ENCODE measurements at places on chromosomes 2 and 18.

DNA sequence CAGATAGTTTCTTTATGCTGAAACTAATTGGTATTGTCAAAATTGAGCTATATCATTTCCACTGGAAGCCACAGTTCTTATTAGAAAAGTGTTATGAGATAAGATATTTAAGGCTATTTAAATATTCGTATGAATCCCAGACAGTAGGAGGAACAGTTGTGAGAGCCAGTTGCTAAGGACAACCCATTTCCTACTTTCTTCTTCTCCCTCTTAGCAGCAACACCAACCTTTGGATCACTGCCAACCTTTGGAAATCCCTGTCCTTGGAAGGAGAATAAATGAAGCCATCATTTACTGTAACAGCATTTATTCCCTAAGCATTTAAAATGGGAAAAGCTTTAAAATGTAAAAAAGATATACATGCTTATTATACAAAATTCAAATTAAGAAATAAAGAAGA is 85.8 kb downstream of the PLCL1 start:
- no peak for DNase-seq

- DNase-seq: no peak
Measured at GRCh38 chr2:238165288-238165921, 6.6 kb downstream of the ERFE start.

- no peak for DNase-seq
Measured at GRCh38 chr2:181306785-181307184, 150.4 kb upstream of the ITGA4 start.

DNA sequence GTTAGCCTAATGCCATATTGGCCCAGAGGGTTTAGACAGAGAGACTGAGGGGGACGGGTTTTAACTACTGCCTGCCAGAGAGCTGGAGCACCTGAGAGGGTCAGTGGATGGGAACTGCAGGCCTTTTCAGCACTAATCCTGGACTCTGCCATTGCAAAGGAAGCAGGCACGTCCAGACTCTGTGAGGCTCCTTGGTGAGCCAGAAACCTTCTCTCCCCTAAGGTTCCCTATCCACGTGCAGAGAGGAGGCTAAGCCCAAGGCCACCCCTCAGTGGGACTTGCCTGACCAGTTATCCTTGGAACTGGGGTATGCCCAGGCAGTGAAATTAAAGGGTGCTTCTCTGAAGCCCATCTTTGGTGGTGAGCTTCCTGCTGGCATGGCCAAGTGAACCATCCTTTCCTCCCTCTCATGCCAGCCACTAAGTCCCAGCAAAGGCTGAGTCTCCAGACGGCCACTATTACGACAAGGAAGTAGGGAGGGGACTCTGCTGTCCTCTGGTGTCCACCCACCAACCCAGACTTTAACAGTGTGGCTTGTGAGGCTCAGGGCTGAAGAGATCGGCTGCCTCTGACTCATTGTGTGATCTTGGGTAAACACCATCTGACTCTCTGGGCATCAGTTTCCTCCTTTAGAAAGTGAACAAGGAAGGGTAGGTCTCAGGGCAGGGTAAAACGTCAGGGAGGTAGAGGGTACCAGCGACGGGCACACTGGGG is 3.9 kb upstream of the MLPH start:
- DNase-seq: no peak

- no peak for DNase-seq
Measured at GRCh38 chr2:37568565-37568964, 102.9 kb downstream of the CDC42EP3 start.

DNA sequence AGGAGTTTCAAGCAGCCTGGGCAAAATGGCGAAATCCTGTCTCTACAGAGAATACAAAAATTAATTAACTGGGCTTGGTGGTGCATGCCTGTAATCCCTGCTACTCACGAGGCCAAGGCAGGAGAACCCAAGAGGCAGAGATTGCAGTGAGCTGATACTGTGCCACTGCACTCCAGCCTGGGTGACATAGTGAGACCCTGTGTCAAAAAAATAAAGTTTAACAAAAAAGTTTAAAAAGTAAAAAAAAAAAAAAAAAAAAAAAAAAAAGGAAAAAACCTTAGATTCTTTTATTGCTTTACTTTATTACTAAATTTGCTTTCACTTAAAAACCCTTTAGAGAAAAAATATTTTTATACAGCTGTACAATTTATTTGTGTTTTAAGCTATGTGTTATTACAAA is 10.7 kb downstream of the CREB1 start:
- no peak for DNase-seq

DNA sequence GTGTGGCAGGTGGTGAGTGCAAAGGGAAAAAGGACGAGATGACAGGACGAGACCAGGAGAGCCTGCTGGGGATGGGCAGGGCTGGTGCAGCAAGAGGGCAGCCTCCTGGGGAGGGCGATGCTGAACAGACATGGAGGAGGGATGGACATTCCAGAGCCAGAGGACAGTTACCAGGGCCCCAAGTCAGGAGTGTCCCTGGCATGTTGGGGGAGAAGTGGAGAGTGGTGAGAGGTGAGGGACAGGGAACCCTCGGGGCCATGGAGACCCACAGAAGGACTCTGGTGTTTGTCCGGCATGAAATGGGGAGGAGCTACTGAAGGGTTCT is 19.0 kb downstream of the MTERF4 start:
- no peak for DNase-seq

DNA sequence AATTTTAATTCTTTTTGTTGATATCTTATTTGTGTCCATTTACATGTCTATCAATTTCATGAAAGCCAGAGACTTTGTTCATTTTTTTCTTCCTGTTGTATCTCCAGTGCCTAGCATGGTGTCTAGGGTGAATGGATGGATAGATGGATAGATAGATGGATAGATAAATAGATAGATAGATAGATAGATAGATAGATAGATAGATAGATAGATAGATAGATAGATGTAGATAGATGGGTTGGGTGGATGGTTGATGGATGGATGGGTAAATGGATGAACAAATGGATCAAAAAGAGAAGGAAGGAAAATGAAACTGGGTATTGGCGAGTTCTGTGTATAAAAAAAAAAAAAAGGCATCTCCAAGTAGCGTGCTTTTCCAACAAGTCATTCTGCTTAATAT is 120.5 kb downstream of the FAM124B start:
- no peak for DNase-seq

GRCh38 chr2:46495231-46496030 is 16.1 kb downstream of the TMEM247 start:
- no peak for DNase-seq

- DNase-seq: no peak
Measured at GRCh38 chr2:235097196-235097595, 145.4 kb downstream of the SH3BP4 start.

GRCh38 chr2:73368781-73369180 is 16.9 kb upstream of the ALMS1 start:
- DNase-seq: no peak

- DNase-seq: no peak
Measured at GRCh38 chr2:213545481-213545880, 261.2 kb downstream of the SPAG16 start.

- DNase-seq: no peak
Measured at GRCh38 chr2:11466307-11467128, 557 bp upstream of the E2F6 start.

- DNase-seq: no peak
Measured at GRCh38 chr2:14982790-14983189, 350.3 kb downstream of the LRATD1 start.

GRCh38 chr18:75202696-75203365 is 6.1 kb downstream of the PTGR3 start:
- DNase-seq: no peak

DNA sequence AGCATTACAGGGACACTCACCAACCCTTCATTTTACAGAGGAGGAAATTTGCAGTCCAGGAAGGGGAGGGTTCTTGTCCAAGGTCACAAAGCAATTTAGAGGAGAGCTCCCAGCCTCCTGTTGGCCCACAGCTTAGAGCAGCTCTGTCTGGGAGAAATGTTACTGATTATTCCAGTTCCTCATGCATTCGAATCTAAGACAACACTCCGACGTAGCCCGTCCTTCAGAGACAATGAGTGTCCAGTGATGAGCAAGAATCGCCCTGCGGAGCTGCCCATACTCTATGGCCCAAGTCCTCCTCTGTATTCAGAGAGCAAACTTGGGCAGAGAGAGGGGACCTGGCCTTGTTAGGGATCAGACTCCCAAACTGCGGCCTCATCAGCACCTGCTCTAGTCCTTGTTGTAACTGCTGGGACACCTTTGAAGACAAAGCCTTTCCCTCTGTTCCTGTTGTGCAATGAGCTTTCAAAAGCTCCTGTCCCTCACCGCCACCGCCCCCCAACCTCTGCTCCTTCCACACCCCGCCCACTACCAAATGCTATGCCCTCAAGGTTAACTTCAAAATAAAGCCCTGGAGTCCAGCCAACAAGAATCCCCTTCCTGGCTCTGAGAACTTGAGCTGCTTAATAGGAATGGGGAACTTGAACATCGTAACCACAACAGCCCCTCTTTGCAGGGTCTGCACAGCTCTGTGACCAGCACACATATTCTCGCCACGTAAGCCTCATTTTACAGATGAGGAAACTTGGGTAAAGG is 234.8 kb upstream of the SMAD2 start:
- DNase-seq: no peak

GRCh38 chr2:97716695-97717612 is 3.6 kb downstream of the ZAP70 start:
- DNase-seq: no peak

GRCh38 chr2:58042486-58042970 is 4.1 kb upstream of the VRK2 start:
- DNase-seq: no peak

GRCh38 chr18:5309888-5310470 is 14.5 kb upstream of the ZBTB14 start:
- peak; percentile 37 for DNase-seq

DNA sequence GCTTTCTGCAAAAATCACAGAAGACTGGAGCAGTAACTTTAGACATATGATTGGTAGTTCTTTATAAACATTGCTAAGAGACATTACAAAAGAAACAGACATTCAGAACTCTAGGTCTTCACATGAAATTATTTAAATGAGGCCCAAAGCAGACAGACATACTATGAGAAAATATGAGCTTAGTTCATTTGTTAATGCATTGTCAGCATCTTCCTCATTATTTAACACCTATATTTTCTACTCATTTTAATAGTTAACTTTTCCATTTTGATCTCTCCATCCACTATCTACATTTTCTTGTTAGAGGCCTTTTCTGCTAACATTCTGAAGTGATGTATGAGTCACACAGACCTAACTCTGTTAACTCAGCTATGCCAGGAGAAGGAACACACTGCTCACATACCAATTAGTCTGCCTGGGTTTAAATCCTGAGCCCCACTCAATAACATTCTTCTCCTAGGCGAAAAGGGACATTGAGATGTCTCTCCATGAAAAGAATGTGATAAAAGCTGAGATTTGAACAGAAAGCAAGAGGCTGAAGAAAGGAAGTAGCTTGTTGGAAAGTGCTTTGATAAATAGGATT is 400.3 kb upstream of the PKDCC start:
- DNase-seq: no peak

DNA sequence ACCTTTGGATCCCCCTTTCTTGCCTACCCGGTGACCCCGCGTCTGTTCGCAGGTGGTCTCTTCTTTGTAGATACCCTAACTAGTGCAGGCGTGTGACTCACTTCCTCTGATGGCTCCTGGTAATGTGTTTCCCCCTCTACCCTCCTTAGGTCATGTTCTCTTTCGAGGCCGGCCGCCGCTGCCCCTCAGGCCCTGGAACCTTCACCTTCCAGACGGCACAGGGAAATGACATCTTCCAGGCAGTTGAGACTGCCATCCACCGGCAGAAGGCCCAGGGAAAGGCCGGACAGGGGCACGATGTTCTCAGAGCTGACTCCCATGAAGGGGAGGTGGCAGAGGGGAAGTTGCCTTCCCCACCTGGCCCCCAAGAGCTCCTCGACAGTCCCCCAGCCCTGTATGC is 1.6 kb downstream of the DOK1 start:
- DNase-seq: no peak

GRCh38 chr2:144382849-144383248 is 137.1 kb downstream of the ZEB2 start:
- DNase-seq: no peak

- no peak for DNase-seq
Measured at GRCh38 chr2:35973132-35973736, 382.3 kb upstream of the CRIM1 start.

DNA sequence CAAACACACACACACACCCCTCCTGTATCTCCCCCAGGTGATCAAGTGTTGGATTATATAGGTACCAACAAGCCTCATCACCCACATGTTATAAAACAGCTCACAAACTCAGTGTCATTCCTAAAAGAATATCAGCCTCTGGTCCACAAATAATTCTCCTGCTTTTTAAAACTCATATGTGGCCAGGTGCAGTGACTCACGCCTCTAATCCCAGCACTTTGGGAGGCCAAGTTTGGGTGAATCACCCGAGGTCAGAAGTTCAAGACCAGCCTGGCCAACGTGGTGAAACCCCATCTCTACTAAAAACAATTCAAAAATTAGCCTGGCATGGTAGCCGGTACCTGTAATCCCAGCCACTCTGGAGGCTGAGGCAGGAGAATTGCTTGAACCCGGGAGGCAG is 87.8 kb downstream of the LRATD1 start:
- DNase-seq: no peak

GRCh38 chr18:4207383-4207985 is 247.6 kb downstream of the DLGAP1 start:
- DNase-seq: no peak

GRCh38 chr18:44609181-44609941 is 71.3 kb upstream of the SETBP1 start:
- no peak for DNase-seq

DNA sequence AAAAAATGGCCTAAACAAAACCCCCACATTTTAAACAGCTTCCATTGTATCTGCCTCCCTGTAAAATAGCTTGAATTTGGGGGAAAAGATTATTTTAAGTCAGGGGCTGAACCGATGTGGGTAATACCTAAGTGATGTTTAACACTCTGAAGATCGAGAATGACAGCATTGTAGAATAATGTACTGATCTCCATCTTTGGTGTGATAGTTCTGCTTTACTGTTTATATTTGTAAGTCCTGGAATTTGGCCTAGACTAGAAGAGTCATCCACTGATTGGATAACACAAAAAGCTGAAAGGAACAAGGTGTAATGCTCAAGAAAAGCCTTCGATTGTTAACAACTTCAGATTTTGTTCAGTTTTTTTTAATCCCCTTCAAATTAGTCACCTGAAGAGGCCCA is 53.8 kb upstream of the CCDC68 start:
- no peak for DNase-seq

GRCh38 chr2:217641960-217642359 is 360.8 kb downstream of the TNS1 start:
- DNase-seq: no peak

Measured in T-helper 2 cell (primary cell).